ENCODE measurements at places on chromosomes 7 and 10.

- no peak for DNase-seq
Measured at GRCh38 chr7:108026116-108026515, 23.2 kb upstream of the LAMB1 start.

- DNase-seq = no peak
Measured at GRCh38 chr10:17113889-17114540, 15.6 kb downstream of the CUBN start.

GRCh38 chr10:90171014-90171722 lies 469.8 kb downstream of the KIF20B start:
- no peak for DNase-seq

DNA sequence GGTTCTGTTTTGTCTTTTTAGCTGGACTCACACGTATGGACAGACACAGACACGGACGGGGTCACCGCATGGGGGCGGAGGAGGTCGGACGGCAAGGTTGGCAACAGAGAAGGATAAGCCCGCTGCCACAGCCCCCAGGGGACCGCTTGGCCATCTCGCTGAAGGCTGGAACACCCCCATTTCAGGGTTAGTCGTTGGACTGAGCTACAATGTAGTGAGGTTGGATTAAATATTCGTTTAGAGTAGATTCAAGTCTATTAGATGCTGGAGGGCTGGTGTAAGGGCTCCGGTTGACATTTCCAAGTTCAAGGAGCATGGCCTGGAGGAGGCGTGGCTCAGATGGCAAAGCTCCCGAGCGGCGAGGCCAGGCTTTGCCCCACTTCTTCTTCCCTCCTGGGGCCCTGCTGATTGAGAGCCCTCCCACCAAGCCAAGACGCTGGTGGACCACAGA lies 35.2 kb downstream of the PPIF start:
- DNase-seq = no peak

GRCh38 chr7:2171855-2172254 lies 60.9 kb downstream of the MAD1L1 start:
- no peak for DNase-seq

- DNase-seq = no peak
Measured at GRCh38 chr10:25178411-25178810, 3.6 kb downstream of the GPR158 start.

- no peak for DNase-seq
Measured at GRCh38 chr10:132806561-132807003, 20.6 kb upstream of the NKX6-2 start.

- no peak for DNase-seq
Measured at GRCh38 chr10:75469006-75469616, 37.7 kb downstream of the LRMDA start.

DNA sequence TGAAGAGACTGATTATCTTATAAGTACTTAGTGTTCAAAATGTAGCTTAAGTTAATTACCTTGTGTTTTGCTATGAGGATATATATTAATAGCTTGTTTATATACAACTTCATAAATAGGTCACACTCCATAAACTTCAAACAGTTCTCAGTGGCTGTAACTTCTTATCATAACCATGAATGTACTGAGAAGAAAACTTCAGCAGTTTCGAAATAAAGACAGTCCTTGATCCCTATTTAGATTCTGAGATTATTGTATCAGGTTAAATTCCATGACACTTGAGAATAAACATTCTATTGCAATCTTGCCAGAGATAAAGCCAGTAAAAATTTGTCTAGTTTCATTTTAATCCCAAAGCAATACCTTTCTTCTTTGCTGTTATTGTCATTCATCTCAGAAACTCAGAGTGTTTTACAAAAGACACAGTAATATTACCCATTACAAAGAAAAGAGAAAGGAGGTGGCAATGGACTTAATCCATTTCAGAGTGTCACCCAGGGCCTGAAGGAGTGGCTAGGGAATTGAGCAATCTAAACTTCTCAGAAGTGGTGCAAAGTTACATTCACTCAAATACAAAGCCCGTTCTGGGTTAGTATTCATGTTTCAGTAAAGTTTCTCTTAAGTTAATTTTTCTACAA lies 403.6 kb downstream of the SEMA3D start:
- no peak for DNase-seq

All from iPS DF 6.9 (cell line).